NCI-H1694 treated with DMSO at 0.1 percent for 48 hours (cell line): ENCODE measurements at places on chromosomes 3 and 15.
A peak's percentile ranks its signal among the peaks of the same experiment; 100 is the strongest.

GRCh38 chr3:117893638-117894037 is 1141.0 kb downstream of the IGSF11 start:
- no peak for DNase-seq

GRCh38 chr15:97866959-97867358 is 93.5 kb upstream of the ARRDC4 start:
- DNase-seq: no peak

DNA sequence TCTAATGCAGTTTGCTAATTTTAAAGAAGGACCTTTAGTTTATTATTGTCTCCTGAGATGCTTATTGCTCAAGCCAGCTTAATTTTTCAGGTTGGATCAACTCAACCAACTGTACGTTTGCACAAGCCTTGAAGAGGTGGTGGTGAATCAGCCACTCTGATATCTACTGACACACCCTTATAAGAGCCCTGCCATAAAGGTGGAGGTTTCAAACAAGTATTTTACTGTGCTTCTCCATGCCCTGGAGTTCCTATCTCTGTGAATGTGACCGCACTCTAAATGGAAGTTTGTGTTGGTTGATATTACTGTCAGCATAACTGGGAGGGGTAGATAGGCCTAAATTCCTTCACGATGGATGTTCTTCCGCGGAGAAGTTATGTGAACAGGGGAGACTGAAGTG is 297.3 kb upstream of the UBE2E1 start:
- no peak for DNase-seq

- peak; percentile 4 for DNase-seq
These were observed 27.3 kb upstream of the BCL2L10 start for GRCh38 chr15:52139599-52140462.

- DNase-seq: no peak
These were observed 167.6 kb downstream of the SCAPER start for GRCh38 chr15:76737573-76737972.

DNA sequence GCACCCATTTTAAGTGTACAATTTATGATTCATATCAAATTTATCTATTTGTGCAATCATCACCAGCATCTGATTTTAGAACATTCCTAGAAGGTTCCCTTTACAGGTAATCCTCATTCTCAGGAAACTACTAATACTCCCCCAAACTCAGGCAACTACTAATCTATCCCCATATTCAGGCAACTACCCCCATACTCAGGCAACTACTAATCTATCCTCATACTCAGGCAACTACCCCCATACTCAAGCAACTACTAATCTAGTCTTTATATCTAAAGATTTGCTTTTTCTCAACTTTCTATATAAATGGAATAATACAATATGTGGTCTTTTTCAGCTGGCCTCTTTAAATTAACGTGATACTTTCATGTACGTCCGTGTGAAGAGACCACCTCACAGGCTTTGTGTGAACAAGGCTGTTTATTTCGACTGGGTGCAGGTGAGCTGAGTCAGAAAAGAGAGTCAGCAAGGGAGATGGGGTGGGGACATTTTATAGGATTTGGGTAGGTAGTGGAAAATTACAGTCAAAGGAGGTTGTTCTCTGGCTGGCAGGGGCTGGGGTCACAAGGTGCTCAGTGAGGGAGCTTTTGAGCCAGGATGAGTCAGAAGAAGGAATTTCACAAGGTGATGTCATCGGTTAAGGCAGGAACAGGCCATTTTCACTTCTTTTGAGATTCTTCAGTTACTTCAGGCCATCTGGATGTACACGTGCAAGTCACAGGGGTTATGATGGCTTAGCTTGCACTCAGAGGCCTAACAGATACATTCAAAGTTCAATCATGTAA is 1444.5 kb upstream of the CADM2 start:
- DNase-seq: no peak

- no peak for DNase-seq
These were observed 11.2 kb upstream of the KLHL40 start for GRCh38 chr3:42674146-42674545.

DNA sequence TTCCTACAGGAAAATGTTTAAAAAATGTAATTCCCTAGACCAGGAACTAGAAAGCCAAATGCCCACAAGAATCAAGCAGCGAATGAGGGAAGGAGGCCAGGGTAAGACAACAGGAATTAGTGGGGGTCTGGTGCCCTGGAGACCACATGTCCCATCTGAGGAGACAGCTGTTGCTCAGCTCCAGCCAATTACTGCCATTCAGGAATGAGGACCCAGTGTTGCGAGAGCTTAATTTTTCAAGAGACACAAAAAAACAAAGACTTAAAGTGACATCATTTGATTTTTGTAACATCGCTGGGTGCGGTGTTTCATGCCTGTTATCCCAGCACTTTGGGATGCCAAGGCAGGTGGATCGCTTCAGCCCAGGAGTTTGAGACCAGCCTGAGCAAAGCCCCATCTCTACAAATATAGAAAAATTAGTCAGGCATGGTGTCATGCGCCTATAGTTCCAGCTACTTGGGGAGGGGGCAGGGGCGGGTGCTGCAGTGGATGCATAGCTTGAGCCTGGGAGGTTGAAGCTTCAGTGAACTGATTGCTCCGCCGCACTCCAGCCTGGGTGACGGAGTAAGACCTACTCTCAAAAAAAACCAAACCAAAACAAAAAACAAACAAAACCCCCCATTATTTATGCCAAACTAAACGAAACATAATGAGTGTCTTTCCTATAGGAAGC is 52.8 kb upstream of the LRIG1 start:
- no peak for DNase-seq

- DNase-seq: no peak
These were observed 11.8 kb upstream of the CCR8 start for GRCh38 chr3:39317571-39318169.

DNA sequence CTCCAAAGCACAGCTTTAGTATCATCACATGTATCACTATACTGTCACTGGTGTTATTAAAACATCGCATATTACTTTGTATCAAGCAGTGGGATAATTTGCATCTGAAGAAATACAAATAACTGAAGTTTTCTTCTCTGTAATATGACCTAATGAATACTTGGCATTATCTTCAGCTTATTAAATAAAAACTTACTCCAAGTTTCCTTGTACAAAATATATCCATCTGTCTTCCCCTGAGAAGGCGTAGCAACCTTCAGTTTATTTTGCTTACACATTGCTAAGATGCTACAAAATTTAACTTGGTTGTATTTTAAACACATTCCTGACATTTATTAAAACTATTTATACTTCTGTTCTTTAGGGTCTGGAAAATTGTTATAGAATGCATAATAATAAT is 13.7 kb downstream of the FGF7 start:
- DNase-seq: no peak

GRCh38 chr15:49064281-49064653 is 18.0 kb upstream of the SECISBP2L start:
- DNase-seq: no peak

DNA sequence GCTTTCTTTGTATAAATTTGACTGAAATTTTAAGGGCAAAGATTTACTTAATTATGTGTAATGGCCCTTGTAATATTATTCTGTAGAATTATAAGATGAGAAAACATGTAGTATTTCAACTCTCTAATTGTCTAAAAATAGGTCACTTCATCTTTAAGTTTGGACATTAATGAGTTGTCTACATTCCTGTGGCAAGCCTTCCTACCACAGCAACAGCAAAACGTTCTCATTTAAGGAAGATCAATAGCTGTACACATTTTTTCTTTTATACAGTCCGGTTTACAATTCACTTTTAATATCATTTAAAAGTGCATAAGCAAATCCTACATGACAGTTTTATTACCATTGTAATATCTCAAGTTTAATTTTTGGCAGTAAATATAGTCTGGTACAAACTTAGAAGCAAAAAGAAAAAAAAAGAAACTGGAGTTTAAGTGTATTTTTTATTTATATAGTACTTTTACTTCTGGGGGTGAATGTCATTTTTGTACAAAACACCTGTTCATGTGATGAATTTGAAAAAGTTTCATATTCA is 501.8 kb downstream of the ZPLD1 start:
- no peak for DNase-seq

GRCh38 chr3:163753033-163753432 is 1325.3 kb downstream of the SI start:
- DNase-seq: no peak
